GM13976 (cell line): ENCODE measurements at places on chromosomes 12 and 14.
A peak's percentile ranks its signal among the peaks of the same experiment; 100 is the strongest.

DNA sequence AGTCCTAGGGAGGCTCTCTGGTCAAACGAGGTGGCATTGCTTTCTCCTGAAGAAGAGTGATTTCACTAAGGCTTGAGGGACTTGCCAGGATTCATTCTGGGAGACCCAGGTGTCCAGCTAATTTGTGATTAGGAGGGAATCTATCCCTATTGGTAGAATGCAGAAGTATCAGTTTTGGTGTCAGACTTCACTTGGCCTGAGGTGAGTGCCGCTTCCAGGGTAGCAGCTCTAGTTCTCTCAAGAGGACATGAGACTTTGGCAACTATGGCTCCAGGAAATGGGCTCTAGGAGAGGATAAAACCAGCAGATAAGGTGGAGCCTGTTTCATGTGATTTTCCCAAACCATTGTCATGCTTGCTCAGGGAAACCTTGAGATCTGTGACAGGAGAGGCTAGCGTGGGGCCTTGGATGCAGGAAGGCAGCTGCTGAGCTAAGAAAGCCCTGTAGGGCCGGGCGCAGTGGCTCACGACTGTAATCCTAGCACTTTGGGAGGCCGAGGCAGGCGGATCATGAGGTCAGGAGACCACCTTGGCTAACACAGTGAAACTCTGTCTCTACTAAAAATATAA lies 11.6 kb upstream of the TMEM117 start:
- DNase-seq: no peak

GRCh38 chr14:87199381-87199780 lies 793.6 kb downstream of the GALC start:
- no peak for DNase-seq

DNA sequence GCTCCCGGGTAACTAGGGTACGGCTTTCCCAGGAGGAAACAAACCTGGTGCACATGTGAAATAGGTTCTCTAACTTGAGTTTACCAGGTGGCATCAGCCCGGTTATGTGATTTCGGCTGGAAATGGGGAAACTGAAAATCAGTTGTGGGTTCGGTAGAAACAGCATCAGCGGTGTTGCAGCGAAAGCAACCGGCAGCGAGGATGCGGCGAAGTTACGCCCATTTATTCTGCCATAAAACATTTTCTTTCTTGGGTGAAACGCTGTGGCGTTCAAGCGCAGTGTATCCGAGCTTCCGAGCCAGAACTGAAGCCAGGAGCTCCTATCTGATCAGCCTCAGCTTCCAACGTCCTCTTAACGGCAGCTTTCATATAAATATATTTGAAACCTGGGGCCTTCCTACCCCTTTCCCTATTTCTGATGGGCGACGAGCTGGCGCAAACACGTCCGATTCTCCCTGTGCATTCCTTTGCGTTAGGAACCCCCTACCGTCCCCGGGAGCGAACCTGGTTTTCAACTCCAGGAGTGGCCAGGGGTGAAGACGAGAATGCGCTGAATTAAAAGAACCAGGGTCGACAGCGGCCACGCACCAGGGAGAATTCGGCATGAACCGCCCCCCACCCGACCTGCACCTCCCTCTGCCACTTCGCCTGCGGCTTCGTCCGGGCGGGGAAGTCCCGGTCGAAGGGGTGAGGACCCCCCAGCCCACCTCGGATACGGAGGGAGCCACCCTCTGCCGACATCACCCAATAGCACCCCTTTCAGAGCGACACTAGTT lies 1.6 kb downstream of the DPF3 start:
- peak; percentile 42 for DNase-seq

GRCh38 chr12:119990382-119990874 lies 1.4 kb downstream of the BICDL1 start:
- DNase-seq: no peak

DNA sequence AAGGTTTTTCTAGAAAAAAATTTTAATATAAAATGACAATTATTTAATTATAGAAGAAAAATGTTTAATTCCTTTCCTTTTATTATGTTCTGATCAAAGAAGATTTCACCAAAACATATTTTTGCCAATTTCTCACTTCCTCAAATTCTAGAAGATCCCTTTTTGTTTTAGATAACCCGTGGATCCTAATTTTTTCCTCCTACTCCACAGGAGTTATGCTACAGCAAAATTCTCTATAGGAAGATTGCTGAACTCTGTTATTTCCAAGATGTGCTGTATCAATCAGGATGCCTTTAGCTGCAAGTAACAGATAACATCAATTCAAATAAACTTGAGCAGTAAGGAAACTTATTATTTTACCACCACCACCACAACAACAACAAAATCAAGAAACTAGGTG lies 3.8 kb upstream of the SNX6 start:
- DNase-seq: no peak

DNA sequence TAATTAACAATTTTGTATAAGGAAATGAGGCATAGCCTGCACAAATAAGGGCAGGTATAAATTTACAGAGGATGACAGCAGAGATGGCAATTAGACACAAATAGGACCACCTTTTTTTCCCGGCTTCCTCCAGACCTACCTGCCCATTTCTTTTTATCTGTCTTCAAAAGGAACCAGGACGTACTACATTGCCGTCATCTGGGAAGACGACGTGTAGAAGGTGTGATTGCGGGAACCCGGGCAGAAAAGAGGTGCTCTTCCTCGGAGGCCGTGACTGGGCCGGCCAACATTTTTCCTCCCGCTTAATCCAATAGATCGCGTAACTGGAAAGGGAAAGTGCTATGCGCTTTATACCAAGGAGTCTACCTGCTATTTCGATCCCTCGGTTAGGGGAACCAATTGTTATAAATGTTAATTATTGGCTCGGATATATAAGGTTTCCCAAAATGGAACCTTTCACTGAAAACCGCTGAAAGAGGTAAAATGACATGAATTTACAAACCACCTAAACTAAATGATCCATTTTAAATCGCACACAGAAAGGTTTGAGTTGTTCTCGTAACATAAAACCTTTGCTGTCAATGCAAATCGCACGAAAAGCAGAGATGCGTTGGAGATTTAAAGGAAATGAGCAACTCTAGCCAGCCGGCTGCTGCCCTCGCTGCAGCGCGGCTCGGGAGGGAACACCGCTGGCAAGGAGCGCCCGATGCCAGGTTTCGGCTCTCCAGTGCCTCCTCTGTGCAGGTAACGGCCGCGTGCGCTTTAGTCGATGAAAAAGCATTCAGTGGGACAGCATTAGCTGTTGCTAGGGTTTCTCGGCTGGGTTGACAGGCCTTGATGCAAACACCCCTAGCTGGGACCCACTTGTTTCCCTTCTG lies 2.8 kb upstream of the SIX1 start:
- no peak for DNase-seq

DNA sequence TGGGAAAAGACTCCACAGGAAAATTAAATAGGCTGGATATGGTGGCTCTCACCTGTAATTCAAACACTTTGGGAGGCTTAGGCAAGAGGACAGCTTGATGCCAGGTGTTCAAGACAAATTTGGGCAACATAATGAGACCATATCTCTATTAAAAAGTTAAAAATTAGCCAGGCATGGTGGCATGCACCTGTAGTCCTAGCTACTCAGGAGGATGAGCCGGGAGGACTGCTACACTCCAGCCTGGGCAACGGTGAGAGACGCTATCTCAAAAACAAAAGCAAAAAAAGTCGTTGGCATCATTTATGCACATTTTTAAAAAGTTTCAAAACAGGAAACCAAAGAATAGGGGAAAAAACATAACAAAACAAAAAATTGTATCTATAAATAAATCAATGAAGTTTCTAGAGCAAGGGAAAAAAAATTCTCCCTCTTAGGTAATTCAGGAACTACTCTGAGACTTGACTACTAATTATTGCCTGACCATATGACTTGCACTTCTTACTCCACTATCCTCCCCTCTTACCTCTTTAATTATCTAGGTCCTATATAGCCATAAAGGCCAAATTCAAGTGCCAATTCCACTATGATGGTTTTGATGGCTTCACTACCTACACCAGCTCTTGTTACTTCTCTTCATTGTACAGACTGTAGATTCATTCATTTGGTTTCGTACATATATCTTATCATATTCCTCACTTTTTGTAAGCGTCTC lies 1.6 kb downstream of the METTL3 start:
- DNase-seq: no peak

- no peak for DNase-seq
These were observed 1.4 kb downstream of the DACT1 start for GRCh38 chr14:58639198-58639565.

- DNase-seq: no peak
These were observed 6.6 kb upstream of the PGF start for GRCh38 chr14:74962046-74962445.

- DNase-seq: no peak
These were observed 155.7 kb downstream of the GALC start for GRCh38 chr14:87837296-87837695.

GRCh38 chr12:131332224-131332623 lies 378.5 kb downstream of the ADGRD1 start:
- no peak for DNase-seq

- DNase-seq: no peak
These were observed 94.7 kb downstream of the DIP2B start for GRCh38 chr12:50599366-50600095.

DNA sequence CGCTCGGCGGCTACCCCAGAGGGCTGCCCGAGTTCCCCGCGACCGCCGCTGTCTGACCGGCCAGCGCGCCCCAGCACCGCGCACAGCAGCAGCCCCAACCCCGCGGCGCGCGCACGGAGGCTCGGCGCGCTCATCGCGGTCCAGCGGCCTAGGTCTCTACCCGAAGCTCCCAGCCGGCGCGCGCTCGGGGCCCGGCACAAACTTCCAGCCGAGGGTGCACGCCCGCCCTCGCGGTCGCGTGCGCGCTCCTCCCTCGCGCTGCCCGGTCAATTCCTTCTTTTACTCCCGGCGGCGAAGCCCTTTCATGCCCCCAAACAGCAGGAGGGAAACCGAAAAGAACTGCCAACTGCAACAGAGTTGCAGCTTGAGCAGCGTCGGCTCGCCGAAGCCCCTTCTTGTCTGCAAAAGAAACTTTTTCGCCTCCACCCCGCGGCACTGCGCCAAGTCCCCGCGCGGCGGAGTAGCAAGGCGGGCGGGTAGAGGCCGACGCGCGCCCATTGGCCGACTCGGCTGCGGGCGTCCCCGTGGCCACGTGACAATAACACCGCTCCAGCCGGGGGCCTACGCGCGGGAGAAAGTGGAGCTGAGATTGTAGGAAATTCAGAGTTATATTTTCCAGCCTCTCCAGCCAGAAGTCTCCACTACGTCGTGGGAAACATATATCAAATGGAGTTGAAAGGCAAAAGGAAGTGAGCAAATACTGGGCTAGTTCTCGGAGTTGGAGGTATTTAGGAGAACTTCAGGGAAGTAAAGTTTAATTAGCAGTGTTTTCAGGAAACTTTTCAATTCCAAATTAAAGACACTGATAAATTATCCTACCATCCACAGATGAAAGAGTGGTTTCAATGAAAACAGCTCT lies at the start of gene LRIG3:
Gene LRIG3, minus strand, starts transcription at position 403 of the 859 bp plus-strand sequence. Its CDS starts 269 bp downstream, at position 134.
- peak; percentile 76 for DNase-seq

DNA sequence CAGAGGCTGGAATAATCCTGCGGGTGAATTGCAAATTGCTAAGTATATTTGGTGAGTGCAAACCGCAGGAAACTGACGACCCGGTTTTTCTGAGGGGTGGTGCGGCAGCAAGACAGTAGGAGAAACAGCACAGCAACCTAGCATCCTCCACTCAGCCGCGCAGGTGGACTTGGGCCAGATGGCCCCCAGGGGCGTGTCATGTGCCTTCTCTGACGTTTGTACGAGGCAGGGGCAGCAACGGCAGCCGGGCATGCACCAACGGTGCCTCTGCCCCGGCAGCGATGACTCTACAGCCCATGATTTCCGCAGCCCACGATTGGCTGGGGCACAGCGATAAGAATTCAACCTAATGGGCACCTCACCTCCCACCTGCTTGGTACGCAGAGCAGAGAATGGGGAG lies 11.1 kb upstream of the CLEC2A start:
- DNase-seq: no peak

GRCh38 chr12:11953523-11953922 lies 117.2 kb upstream of the BCL2L14 start:
- no peak for DNase-seq

DNA sequence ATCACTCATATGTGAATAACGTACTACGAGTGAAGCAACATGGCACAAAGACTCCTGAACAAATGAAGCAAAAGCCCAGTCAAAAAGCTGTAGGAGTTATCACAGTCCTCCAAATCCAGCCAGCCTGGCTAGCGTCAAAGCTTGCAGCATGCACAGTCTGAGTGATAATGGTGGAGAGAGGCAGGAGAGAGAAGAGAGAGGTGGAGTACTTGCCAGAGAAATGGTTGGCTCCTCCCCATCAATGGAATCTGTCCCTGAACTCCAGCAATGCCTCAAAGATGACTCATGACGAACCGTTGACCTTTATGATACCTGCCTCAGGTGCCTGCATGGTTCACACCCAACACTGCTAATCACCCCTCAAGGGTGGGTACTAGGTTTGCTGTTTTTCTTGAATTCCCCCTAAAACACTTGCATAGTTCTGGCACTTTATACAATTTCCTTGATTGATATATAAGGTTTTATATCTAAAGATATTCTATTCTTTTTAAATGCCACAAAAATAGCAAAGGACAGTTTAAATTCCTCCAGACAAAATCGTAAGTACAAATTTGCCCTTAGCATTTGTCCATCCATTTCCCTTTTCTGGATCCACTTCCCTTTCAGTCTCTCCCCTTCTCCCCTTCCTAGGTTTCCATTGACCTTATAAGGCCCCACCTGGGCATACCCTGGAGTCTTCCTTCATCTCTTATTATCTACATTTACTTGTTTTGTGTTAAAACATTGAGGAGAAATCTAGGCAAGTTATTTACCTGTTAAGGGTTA lies 10.2 kb downstream of the ARHGDIB start:
- DNase-seq: no peak

DNA sequence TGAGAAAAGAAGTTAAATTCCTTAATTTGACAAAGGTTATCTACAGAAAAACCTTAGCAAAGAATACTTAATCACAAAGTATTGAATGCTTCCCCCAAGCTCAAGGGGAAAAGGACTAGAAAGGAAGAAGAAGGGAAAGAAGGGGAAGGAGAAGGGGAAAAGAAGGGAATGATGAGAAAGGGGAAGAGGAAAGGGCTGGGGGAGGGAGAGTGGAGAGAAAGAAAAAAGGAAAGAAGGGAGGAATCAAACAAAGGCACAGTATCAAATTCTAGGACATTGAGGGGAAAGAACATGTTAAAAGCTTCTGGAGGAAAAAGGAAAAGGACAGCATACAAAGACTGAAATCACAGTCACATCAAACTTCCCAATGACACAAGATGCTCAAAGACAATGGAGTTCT lies 70.3 kb downstream of the BCL2L14 start:
- no peak for DNase-seq

- no peak for DNase-seq
These were observed 9.8 kb upstream of the GALNT6 start for GRCh38 chr12:51401020-51401419.

- DNase-seq: peak; percentile 78
These were observed 52.3 kb downstream of the SLC25A47 start for GRCh38 chr14:100375266-100375962.

GRCh38 chr14:99077844-99078236 lies 194.2 kb downstream of the BCL11B start:
- no peak for DNase-seq

- DNase-seq: no peak
These were observed 28.2 kb downstream of the TESC start for GRCh38 chr12:117071009-117071408.

DNA sequence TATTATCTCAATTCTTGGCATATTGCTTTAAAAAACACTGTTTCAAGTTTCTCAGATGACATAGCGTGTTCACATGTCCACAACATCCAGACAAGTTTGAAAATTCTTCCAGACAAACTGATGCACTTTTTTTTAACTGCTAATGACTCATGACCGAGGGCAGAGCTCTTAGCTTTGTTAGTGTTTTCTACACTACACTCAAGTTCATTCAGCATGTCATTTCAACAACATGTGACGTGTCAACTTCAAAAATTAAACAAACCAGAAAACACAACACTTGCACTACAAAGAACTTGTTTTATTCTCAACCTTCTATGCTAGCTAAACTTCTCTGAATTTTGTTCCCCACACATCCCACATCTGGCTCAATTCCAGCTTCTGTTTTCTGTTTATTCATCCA lies 1186.3 kb upstream of the FLRT2 start:
- no peak for DNase-seq
